ENCODE measurements at places on chromosomes 6 and 20.
A peak's percentile ranks its signal among the peaks of the same experiment; 100 is the strongest.

- no peak for DNase-seq
Observed at GRCh38 chr6:138601128-138601527, 101.8 kb upstream of the NHSL1 start.

DNA sequence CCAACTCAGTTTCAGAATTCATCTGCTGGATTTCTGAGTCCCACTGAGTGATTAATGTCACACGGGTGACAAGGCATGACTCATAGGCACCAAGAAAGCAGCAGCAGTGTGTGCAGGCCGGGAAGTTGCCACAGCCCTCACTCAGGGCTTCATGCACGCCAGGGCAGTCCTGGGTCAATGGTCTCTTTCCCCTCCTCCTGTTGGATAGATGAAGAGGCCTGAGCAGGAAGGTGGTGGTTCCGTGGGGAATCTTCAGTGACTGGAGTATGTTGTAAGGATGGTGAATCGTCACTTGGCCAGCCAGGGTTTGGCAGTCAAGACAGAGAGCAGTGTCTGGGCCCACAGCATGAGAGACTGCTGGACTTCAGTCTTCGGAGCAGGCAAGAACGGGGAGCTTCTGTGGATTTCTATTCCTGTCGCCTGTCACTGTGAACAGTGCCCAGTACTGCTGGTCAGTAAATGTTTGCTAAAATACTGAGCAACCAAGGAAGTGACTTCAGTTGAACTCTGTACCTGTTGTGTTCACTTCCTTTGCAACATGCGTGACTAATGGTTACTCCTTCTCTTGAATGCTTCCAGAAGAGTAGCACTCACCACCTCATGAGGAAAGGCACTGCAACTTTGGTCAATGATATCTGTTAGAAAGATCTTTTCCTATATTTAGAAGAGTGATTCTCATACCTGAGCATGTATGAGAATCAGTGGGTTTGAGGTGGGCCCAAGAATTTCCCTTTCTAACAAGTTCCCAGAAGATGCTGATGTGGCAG, 62.0 kb upstream of the CD93 start:
- no peak for DNase-seq

GRCh38 chr6:37990762-37991525, 171.4 kb downstream of the ZFAND3 start:
- DNase-seq = no peak

DNA sequence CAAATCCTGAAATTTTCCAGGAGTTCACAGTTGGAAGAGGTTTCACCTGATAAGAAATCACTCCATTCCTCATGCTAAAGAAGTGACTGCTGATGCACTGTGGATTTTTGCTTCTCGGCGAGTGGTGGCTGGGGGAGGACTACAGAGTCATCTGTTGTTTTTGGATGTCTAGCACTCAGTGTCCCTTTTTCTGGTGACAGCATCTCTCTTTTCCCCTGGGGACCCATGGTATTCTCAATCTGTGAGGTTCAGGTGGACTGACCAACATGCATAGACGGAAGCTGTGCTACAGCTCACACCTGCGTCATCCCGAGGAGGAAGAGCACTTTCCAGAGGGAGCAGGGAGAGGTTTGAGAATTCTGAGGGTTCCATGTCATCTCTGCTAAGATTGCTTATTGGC, 42.7 kb upstream of the ZNF831 start:
- no peak for DNase-seq

DNA sequence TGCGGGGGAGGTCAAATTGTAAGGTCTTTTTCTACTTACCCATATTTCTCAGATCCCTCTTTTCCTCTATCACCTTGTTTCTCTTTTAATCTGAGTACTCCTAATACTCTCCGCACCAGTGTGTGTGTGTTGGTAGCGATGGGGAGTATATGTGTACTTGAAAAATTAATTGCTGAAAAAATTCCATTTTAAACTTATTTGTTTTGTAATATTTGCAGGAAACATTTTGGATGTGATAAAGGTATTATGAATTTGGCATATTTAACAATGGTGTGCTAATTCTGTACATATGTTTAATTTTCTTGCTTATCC, 48.1 kb upstream of the MLIP start:
- DNase-seq = no peak

GRCh38 chr6:27814665-27815424, 97.4 kb downstream of the OR2B2 start:
- peak; percentile 97 for DNase-seq

- DNase-seq = no peak
Observed at GRCh38 chr6:148495029-148495428, 152.4 kb downstream of the SASH1 start.

DNA sequence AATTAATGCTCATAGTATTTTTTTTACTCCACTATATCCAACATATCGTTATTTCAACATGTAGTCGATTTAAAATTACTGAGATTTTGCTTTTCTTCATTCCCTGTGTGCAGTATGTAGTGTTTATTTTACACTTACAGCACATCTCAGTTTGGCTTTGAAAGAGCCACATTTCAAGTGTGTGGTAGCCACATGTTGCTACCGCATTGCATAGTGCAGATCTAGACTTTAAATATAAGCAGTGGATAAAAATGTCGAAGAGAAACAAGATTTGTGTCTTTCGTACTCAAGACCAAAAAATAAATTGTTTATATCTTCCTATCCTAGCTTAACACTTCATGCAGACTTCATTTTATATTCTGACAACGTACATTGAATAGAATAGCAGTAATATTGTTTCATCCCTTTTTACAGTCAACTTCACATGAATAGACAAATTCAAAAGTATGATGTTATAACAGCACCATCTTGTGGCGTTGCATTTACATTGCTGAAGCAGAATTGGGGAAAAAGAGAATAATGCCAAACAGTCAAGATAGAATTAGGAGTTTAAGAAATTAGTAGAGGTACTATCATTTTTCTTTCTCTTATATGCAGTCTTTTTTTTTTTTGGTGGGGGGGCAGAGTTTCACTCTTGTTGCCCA, 29.9 kb downstream of the FBXO5 start:
- peak; percentile 11 for DNase-seq

GRCh38 chr6:2714111-2714895, 36.4 kb downstream of the MYLK4 start:
- no peak for DNase-seq

DNA sequence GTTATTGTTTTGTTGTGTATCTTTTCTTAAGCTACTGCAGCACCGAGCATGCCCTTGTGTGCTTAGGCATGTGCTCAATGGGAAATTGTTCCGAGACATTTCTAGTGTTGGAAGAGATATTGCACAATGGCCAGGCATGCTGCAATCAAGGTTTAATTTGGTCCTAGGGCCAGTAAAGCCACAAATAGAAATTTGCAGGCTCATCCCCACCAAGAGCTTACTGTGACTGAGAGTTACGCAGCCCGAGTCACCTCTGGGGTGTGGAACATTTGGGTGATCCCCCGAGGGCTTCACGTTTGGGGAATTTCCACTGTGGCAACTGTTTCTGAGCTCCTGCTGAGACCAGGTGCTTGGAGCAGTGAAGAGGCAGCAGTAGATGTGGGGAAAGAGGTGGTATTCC, 65.8 kb downstream of the ADTRP start:
- no peak for DNase-seq

DNA sequence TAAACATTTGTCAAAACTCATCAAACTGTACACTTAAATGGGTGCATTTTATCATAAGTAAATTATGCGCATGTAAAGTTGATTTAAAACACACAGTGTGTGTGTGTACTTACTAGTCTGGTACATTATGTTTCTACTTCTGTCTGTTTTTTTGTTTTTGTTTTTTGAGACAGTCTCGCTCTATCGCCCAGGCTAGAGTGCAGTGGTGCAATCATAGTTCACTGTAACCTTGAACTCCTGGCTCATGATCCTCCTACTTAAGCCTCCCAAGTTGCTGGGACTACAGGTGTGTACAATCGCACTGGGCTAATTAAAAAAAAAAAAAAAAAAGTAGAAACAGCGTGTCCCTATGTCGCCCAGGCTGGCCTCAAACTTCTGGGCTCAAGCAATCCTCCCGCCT, 23.0 kb upstream of the FKBP5 start:
- DNase-seq = no peak

DNA sequence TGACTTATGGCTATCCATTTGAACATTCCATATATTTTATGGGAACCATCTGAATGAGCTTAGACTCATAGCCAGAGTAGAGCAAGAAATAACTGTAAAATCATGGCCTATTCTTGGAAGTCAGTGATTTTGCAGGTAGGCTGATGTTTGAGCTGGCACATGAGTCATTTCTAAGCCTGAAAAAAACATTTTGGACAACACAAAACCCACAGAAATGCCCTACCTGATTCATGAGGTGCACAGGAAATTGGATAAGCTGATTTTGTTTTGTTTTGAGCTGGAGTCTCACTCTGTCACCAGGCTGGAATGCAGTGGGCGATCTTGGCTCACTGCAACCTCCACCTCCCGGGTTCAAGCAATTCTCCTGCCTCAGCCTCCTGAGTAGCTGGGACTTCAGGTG, 443.0 kb downstream of the PKHD1 start:
- no peak for DNase-seq

GRCh38 chr6:47308198-47308517, 1.5 kb downstream of the TNFRSF21 start:
- DNase-seq = no peak

- no peak for DNase-seq
Observed at GRCh38 chr20:46123482-46124245, 5.5 kb downstream of the CD40 start.

DNA sequence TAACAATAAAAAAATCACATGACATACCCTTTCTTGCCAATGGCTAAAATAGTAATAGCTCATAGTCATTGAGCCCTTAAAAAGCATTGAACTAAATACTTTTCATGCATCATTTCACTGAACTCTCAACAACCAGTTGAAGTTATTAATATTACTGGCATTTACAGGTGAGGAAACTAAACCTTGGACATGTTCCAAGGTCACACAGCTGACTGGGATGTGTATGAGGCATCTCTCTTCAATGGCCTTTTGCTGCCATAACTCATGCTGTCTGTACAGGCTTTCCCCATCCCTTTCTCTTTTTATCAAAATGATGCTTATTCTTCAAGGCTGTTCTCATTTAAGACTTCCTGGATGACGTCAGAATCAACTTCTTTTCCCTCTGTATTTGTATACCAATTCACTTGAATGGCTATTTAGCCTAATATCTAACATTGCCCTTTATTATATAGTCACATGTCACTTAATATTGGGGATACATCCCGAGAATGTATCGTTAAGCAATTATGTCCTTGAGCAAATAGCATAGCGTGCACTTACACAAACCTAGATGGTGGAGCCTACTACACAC, 476.4 kb downstream of the KIF16B start:
- no peak for DNase-seq

- no peak for DNase-seq
Observed at GRCh38 chr6:38533064-38533463, 106.7 kb downstream of the BTBD9 start.

GRCh38 chr6:52712136-52712535, 41.2 kb downstream of the TMEM14A start:
- DNase-seq = no peak

- peak; percentile 61 for DNase-seq
Observed at GRCh38 chr20:37911838-37912281, 8.9 kb downstream of the VSTM2L start.

DNA sequence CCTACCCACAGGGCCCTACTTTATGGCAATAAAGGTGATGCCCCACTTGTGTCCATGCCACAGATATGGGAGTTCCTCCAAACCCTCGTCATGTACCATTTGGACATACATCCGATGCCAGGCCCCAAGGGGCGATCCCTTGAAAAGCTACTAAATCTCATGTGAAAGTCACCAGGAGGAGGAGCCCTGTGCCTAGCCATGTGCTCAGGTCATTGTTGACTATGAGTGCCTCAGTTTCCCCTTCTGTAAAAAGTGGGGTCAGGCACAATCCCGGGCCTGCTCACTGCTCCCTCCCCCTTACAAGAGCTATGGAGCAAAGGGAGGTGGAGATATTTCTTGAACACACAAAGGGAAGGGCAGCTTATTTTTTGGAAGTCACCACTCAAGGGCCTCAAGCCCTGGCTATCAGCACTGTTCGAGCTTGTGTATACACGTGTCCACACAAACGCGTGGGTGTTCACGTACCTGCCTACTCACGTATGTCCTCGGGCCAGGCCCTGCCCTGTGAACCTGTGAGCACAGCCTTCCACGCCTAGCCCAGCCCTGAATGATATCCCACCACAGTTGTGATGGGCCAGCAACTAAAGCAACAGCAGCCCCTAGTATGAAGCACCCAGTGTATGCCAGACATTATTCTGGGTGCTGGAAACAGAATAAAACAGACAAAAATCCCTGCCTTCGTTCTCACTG, 1.9 kb downstream of the ACTL10 start:
- DNase-seq = no peak

DNA sequence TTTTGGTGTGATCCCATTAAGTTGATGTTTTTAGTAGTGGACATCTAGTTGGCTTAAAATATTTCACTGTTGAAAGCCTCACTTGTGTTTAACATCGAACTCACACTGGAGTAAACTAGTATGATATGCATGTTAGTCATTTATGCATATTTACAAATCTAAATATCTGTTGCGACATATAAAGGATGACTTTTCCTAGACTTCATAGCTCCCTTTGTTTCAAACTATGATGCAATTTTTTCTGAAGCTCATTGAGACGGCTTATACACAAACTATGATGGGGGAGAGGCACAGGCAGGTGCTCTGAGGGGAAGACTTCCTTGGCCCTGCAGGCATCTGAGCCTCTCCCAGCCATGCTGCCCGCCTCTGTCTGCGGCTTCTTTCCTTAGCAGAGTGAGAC, 11.8 kb upstream of the FOXC1 start:
- no peak for DNase-seq

DNA sequence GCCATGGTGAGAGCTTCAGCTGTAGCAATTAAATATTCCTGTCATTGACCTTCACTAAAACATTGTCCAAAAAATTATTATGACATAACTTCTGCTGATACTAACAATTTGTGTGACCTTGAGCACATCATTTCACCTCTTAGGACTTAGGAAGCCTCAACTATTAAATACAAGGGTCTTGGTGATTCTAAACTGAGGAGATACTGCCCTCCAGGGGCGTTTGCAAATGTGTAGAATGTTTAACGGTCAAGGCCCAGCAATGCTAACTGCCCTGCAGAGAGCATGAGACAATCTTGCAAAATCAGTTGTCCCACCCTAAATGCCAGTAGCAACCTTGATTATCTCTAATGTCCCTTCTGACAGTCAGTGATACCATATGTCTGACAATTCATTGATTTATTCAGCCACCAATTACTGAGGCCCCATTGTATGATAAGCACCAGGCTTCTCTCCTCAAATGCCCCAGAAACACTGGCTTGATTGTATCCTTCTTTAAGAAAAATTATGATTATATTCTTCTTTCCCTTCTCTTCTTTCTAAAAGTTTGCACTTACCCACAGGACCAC, 284.1 kb upstream of the PLN start:
- DNase-seq = peak; percentile 44

GRCh38 chr6:28648035-28648877, 122.6 kb downstream of the GPX5 start:
- DNase-seq = peak; percentile 86

GRCh38 chr20:62830251-62830650, 13.4 kb downstream of the COL9A3 start:
- DNase-seq = no peak
